Amniotic stem cell (primary cell): ENCODE measurements at places on chromosomes 11 and 22.

GRCh38 chr11:6666302-6667183, 10.9 kb upstream of the DCHS1 start:
- DNase-seq: no peak

DNA sequence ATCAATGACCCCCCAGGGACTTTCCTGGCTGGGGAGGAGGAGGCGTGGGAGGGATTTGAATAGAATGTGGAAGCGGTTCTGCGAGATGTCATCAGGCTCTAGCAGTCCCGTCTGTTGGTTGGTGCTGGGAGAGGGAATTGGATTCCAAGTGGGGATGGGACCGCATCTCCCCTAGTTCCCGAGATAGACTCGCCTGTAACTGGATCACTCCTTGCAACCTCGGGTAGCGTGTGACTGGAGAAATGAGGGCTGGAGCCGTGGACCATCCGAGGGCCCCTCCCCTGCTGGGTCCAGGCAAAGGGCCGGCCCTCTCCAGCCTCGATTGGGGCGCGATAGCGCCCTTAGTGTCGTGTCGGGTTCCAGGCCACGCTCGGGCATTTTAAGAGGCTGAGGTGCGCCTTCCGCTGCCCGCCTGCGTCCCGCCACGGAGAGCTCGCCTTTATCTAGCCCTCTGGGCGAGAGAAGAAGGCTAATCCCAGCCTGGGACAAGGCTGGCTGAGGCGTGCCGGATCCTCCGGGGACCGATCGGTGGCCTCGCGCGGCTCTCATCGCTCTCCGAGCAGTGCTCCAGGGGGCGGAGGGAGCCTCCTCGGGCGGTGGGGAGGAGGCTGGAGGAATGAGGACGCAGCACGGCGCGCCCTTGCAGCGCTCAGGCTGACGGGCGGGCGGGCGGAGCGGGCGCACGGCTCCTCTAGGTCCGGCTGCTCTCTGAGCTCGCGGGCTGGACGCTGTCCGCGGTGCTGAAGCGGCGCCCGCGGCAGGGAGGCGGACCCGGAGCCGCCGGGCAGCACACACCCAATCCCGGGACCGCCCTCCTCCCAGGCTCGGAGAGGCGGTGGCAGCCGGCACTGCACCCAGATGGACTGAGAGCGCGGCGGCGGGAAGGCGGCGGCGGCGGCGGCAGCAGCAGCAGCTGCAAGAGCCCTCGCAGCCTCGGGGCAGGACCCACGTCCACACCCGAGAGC, 107.8 kb downstream of the OSBP2 start:
- peak; percentile 80 for DNase-seq

DNA sequence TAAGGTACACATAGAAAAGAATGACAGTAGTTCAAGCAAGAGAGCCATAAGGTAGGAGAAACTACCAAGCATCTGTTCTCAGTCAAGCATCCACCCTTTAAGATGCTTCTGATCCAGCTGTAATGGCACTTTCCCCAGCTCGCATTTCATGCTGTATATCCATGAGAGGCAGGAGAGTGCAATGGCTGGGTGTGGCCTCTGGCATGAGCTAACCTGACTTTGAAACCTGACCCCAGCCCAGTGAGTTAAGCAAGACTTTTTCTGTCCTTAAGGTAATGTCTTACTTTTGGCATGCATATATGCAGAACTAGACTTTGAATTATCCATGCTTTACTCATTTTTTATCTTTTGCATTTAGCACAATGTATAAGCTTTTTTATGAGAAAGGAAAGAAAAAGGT, 79.8 kb upstream of the CNTN5 start:
- DNase-seq: no peak

DNA sequence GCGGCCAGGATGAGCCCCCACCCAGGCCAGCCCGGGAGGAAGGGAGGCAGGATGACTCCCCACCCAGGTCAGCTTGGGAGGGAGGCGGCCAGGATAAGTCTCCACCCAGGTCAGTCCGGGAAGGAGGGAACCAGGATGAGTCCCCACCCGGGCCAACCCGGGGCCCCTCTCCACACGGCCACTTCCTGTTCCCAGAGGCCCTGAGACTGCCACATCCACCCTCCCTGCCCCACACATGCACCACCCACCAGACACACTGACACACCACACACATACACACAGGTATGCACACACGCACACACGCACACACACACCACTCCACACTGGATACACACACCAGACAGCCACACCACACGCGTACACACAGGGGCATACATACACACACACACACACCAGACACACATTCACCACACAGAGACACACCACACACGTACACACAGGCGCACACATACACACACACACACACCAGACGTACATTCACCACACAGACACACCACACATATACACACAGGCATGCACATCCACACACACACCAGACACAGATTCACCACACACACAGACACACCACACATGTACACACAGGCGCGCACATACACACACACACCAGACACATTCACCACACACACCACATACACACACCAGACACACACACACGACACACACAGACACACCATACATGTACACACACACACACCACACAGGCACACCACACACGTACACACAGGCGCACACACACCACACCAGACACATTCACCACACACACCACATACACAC, 84.9 kb upstream of the PRR5 start:
- no peak for DNase-seq
